Stimulated activated CD8-positive, alpha-beta memory T cell treated with anti-CD3 and anti-CD28 coated beads, Interleukin-7, amount 100 ng/mL, for 24 hours (primary cell): ENCODE measurements at places on chromosomes 11 and 22.

GRCh38 chr22:24271386-24271854, 789 bp downstream of the SPECC1L start:
- no peak for DNase-seq

- DNase-seq: no peak
These were observed 90.0 kb downstream of the GRIK4 start for GRCh38 chr11:120601536-120601935.

DNA sequence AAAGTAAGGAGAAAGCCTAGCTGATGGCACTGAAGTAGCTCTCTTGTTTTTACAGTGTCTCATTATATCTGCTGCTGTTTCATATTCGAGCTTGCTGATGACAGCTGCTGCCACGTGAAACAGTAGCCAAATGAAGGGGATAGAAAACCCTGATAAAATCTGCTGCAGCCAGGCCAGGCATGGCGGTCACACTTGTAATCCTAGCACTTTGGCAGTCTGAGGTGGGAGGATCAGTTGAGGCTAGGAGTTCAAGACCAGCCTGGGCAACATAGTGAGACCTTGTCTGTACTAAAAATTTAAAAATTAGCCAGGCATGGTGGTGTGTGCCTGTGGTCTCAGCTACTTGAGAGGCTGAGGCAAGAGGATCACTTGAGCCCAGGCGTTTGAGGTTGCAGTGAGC, 13.4 kb downstream of the IFT46 start:
- no peak for DNase-seq

DNA sequence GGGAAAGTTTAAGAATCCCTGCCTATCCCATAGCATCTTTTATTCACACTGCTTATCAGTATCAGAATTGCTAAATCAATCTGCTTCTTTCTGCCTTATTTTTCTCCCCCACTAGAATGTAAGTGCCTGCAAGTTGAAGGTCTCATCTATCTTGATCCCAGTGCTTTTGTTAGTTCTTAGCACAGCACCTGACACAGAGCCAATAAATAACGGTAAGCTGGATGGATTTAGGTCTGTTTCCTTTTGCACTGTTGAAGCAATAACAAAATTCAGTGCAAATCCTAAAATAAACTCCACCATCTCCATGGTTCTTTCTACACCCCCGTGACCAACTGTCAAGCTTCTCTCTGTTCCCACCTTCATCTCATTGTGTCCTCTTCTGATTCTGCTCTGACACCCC, 36.7 kb upstream of the CD44 start:
- no peak for DNase-seq

DNA sequence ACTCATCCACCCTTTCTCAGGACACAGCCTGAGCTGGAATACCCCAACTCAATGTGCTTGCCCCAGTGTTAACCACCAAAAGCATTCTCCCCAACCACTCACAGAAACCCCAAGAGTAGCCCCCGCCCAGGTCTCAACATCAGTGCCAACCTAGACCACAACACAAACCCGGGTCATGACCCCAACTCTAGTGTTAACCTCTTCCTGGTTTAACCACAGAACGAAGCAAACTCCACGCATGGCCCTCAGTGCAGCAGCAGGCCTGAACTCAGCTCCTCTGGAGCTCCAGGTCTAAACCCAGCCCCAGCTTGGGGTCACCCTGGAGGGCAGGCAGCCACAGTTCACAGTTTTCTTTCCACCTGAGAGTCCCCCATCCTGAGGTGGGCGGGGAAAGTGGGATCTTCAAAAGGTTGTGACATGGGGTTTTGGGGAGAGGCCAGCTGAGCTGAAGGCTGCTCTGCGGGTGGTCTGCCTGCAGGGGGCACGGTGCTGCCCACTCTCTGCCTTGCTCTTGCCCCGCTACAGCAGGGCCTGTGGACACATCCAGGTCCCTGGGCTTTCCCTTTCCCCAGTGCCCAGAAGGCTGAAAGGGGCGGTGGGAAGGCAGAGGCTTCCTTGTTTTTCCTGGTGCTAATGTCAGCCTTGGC, 37.9 kb downstream of the NECTIN1 start:
- DNase-seq: no peak

DNA sequence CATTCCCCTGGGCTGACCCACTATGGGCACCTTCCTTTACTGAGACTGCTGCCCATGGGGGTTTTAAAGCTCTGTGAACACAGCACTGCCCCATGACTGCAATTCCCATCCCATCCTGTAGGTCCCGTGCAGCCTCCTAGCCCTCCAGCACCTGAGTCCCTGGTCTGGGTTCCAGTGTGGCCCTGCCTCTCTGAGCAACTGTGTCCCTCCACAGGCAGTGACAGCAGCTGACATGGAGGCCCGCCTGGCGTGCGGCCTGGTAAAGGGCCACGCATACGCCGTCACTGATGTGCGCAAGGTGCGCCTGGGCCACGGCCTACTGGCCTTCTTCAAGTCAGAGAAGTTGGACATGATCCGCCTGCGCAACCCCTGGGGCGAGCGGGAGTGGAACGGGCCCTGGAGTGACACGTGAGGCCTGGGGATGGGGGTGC, 12.6 kb downstream of the OMP start:
- no peak for DNase-seq

GRCh38 chr11:61911701-61912529, 5.5 kb downstream of the RAB3IL1 start:
- DNase-seq: no peak

GRCh38 chr11:123116486-123116885, 54.5 kb upstream of the HSPA8 start:
- DNase-seq: no peak

DNA sequence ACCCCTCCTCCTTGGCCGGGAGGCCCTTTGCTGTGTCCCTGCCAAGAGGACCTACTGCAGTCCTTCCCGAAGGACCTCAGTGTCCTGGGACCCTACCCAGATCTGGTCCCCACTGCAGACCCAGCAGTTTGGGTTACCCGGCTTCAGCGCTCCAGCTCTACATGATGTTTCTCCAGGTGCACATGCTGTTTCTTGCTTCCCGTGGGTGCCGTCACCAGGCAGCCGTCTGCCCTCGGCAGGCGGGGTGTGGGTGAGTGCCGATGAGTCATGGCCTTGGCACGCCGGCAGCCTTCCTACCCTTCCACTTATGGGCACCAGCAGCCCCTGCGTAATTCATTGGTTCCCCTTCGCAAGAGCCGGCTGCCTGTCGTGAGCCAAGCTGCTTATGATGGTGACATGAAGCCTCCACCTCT, 101.8 kb downstream of the BCR start:
- no peak for DNase-seq

DNA sequence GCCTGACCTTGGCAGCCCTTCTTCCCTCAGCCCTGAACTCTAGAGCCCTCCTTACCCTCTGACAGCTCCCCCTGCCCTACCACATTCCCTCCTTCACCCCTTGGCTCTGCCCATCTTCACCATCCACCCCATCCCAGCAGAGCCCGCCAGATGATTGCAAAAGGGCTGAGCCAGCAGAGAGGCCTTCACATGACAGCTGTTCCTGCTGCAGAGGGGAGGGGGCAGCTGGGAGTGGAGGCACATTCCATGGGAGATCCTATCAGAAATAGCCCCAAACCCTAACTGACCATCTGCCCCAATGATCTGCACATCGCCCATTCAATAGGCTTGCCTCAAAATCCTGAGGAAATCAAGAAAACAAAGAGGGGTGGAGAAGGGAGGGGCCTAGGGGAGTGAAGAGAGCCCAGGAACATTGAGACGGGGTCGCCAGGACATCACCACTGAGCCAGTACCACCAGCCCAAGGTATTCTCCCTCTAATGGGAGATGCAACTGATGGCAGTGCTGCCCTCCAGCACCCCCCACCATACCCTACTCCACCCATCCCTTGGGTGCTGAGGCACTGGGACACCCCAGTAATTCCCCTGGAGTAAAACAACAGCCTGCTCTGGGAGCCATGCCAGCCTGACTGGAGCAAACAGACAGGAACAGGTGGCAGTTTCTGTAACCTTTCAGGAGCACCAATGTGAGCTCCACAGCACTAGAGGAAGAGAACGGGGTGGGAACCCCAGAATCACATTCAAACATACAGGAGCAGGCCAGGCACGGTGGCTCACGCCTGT, 8.0 kb upstream of the AHNAK start:
- DNase-seq: no peak

GRCh38 chr11:70751142-70751734, 352.9 kb downstream of the CTTN start:
- DNase-seq: no peak

DNA sequence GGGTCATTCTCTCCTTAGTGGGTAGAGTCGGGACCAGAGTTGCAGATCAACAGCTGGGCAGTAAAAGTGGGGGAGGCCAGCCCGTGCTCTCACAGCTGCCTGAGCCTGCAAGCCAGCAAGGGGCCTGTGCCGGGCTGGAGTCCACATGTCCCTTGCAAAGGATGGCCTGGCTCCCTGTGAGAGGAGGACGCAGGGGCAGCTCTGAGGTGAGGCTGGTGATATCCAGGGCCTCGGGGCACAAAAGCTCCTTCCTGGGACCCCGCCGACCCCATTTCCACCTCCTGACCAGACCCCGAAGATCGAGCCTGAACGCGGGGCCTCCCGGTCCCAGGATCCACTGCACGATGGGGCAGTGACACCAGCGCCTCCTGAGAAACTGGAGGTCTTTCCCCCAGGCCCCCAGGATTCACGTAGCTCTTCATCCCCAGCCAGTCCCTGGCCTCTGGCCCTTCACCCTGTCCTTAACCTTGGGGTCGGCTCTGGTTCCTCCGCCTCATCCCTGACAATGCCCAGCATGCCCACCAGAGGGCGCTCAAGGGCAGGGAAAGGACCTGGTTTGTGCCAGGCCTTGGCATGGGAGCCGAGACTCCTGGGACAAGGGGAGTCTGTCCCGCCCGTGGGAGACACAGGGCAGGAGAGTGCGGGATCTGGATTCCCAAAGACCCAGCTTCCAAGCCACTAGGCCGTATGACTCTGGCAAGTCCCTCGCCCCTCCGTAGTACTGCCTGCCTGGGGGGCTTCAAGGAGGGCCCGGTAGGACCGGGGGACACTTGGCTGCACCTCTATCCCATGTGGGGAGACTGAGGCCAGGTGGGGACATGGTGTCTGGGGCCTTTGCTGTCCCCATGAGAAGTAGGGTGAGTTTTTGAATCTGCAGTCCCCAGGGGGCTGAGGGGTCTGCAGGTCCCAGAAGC, 17.8 kb upstream of the WNT7B start:
- DNase-seq: peak; percentile 70

DNA sequence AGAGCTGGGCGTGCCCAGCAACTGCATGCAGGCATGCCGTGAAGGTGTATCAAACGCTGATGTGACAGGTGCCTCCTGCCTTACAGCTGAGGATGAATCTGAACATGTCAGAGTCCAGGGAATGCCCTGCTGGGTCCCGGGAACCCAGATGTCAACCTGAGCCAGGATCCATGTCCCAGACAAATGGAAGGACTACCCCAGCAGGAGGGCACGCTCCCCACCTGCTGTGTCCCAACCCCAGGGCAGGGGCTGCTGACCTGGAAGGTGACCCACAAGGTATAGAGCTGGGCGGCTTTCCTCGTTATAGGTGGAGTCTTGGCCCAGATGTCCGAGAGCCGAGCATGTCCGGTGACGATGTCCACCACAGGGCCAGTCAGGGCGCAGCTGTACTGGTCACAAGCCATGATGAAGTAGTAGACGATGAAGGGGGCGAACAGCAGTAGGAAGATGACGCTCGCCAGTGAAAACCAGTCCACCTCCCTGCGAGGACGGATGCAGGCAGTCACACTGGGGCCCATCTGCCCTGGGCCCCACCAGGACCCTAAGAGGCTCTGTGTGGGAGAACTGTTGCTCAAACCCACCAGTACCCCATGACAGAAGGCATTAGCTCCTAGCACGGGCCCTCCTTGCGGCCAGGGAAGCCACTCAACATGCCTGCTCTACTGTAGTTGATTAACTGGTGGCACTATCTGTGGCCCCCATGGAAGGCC, 4.3 kb downstream of the DHCR7 start:
- DNase-seq: no peak

DNA sequence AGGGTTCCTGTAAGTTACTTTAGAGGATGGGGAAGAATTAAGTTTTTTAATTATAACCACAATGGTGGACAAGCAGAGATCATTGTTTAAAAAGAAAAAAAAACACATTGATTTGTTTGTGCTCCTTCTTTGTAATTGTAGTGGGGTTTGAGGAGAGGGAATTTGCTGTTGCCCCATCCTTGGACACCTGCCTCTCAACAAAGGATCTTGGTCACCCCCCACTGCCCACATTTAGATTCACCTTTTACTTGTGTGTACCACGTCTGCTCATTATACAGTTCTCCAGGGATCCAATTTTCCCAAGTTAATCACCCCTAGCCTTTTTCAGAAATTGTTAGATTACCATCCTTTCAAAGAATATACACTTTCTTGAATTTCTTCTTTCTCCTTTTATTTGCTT, 53.0 kb downstream of the DNAJC24 start:
- no peak for DNase-seq

GRCh38 chr11:124536520-124536919, 6.9 kb downstream of the OR8B12 start:
- no peak for DNase-seq

DNA sequence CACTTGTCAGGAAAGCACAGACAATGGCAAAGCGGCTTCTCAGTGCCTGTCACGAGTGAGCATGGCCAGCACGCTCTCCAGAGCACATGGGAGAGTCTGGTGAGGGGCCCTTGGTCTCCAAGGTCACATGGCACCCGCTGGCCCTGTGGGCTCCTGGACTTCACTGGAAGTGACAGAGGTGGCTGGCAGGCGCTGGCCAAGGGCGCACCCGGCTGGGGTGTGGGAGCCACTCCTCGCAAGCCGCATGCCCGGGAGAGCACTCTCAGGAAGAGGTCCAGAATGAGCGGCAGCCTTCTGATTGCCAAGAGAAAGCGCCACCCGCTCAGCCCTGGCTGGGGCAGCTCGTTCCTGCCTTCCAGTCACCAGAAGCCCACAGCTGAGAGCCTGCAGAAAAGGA, 17.1 kb upstream of the MOB2 start:
- no peak for DNase-seq
